ENCODE measurements at places on chromosomes 12 and 14. TPM values are rescaled to one million over a fixed set of nuclear protein-coding genes. Genes with fewer than 3 reads are reported as not detected.

Gene SYT1
- 44.9 TPM for total RNA-seq

Gene KLRC1
- total RNA-seq, result not detected

Gene AJUBA
- 39.7 TPM for total RNA-seq

Gene PPM1H
- 8.0 TPM for total RNA-seq

GRCh38 chr14:61696753-61697318, 1.5 kb downstream of the HIF1A start:
- no peak for DNase-seq

DNA sequence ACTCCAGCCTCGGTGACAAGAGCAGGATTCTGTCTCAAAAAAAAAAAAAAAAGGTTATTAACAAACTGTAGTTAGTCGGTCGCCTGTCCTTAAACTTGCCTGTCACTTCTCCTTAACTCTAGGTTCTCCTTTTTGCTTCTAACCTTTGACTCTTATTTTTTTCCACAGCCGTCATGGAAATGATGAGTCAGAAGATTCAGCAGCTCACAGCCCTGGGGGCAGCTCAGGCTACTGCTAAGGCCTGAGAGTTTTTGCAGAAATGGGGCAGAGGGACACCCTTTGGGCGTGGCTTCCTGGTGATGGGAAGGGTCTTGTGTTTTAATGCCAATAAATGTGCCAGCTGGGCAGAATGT, 418 bp upstream of the MYG1 start:
- peak; percentile 29 for DNase-seq

DNA sequence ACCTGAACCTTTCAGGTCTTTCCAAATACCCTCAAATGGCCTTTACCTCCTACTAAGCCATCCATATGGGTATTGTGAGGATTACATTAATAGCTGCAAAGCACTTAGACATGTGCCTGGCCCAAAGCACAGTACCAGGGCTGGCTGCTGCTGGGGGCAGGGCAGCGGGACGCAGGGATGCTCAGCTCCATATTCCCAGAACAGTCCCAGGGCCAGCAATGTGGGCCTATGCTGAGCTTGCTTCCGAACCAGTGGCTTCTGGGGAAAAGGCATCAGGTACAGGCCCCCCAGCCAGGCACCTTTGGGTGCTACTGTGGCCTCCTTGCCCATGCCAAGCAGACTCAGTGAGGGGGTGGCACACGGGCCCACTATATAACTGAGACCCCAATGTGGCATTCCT, 10.4 kb downstream of the ACTN1 start:
- no peak for DNase-seq

- DNase-seq, result no peak
Observed at GRCh38 chr12:112503512-112503911, 84.8 kb downstream of the PTPN11 start.

- DNase-seq, result no peak
Observed at GRCh38 chr12:84038242-84038641, 874.4 kb downstream of the SLC6A15 start.

DNA sequence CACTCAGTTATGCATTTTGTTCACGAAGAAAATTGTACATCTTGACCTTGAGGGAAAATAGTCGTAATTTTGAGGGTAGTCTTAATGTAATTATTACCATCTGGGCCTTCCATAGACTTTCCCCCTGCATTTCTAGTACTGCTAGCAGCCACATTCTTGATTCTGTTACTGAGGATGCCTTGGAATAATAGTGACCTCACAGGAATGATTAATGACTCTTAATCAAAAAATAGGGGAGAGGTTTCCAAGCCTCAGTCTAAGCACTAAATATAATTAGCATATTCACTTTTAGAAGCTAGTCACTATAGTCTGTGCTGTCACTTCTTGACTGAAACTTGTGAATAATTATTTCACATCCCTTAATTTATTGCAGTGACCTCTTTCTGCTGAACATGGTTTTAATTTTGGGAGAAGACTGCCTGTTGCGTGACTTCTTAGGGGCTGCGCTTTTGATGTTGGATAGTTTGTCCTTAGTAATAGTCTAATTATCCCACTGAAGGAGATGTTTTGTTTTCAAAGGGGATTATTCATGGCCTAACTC, 400.5 kb downstream of the ADAMTS20 start:
- DNase-seq, result no peak

GRCh38 chr14:90905531-90905930, 89.3 kb upstream of the TTC7B start:
- DNase-seq, result no peak

DNA sequence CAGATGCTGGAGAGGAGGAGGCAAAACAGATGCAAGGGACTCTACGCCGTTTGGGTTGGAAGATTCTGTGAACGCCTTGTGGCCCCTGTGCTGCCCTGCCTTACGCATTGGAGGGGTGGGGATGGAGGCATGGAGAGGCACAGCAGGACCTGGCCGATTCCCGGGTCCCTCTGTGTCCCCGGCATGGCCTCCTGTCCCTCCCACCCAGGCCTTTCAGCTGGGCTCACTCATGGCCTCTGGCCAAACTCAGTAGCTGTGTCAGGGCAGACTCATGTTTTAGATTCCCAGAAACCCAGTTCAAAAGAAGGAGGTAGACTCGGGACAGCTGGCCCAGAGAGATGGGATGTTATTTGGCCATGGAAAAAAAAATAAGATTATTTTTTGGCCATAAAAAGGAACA, 40.1 kb downstream of the TESC start:
- DNase-seq, result no peak

GRCh38 chr12:120738252-120739030, 12.8 kb downstream of the ACADS start:
- DNase-seq, result no peak

DNA sequence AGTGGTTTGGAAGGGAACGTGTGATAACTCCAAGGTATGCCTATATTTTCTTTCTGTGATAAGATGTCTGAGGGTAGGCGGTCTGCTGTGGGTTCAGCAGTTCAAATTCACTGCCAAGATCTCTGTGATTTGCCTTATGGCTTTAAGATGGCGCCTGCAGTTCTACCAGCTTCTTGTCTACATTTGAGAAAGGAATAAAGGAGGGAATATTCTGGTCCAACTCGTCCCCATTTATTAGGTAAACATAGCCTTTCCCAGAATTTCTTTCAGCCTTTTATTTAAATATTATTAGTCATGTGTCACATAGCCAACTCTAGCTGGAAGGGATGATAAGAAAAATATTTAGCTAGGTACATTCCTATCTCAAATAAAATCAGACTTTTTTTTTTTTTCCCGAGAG, 48.8 kb downstream of the KCNJ8 start:
- no peak for DNase-seq

All from HCT116 (cell line).